ENCODE measurements at places on chromosomes 13 and 19. TPM values are rescaled to one million over a fixed set of nuclear protein-coding genes. Genes with fewer than 3 reads are reported as not detected.

- H3K4me3 ChIP-seq: no peak overlapping the region
- DNase-seq: no peak
- H3K36me3 ChIP-seq: peaks cover 13% of the 10 kb centered on the region
- no peak overlapping the region for H3K27ac ChIP-seq
- H3K27me3 ChIP-seq: no peaks in the 10 kb centered on the region
Measured at GRCh38 chr13:113645329-113645728, 12.7 kb downstream of the ATP4B start.

- no peaks in the 10 kb centered on the region for H3K36me3 ChIP-seq
- no peaks in the 10 kb centered on the region for H3K4me1 ChIP-seq
- DNase-seq: peak; percentile 44
Measured at GRCh38 chr13:105363261-105364190, 1171.9 kb downstream of the EFNB2 start.

- no peaks in the 10 kb centered on the region for H3K27me3 ChIP-seq
- no peaks in the 10 kb centered on the region for H3K36me3 ChIP-seq
- H3K4me3 ChIP-seq: no peak overlapping the region
- DNase-seq: no peak
- H3K4me1 ChIP-seq: no peaks in the 10 kb centered on the region
Measured at GRCh38 chr13:112245179-112245724, 130.9 kb upstream of the SPACA7 start.

- DNase-seq: peak; percentile 50
- H3K27me3 ChIP-seq: no peaks in the 10 kb centered on the region
- H3K36me3 ChIP-seq: no peaks in the 10 kb centered on the region
- H3K27ac ChIP-seq: no peak overlapping the region
- H3K4me3 ChIP-seq: no peak overlapping the region
Measured at GRCh38 chr13:29702912-29703351, 107.4 kb upstream of the SLC7A1 start.

GRCh38 chr19:41792513-41793413 is 3.6 kb upstream of the CEACAM3 start:
- no peak overlapping the region for H3K4me3 ChIP-seq
- no peaks in the 10 kb centered on the region for H3K36me3 ChIP-seq
- no peaks in the 10 kb centered on the region for H3K27me3 ChIP-seq

GRCh38 chr13:35502456-35502855 is 26.0 kb upstream of the MAB21L1 start:
- no peak overlapping the region for H3K27ac ChIP-seq
- H3K27me3 ChIP-seq: no peaks in the 10 kb centered on the region
- H3K4me3 ChIP-seq: no peak overlapping the region
- H3K4me1 ChIP-seq: no peaks in the 10 kb centered on the region

DNA sequence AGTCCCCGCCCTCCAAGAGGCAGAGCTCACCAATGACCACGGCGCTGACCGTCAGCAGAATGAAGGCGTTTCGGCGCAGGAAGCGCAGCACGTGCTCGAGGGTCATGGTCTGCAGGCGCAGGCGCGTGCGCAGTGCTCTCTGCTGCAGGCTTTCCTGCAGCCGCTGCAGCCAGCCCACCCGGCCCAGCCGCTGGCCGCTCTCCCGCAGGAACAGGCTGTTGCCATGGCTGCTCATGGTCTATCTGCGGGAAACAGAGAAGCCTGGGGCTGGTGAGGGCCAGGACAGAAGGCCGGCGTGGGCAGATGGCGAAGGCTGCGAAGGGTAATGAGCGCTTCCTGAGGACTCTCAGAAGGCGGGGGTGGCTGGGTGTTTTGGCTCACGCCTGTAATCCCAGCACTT is 7.0 kb downstream of the SLC1A6 start:
- no peak for DNase-seq
- no peak overlapping the region for H3K4me3 ChIP-seq
- H3K36me3 ChIP-seq: no peaks in the 10 kb centered on the region
- no peak overlapping the region for H3K27ac ChIP-seq

DNA sequence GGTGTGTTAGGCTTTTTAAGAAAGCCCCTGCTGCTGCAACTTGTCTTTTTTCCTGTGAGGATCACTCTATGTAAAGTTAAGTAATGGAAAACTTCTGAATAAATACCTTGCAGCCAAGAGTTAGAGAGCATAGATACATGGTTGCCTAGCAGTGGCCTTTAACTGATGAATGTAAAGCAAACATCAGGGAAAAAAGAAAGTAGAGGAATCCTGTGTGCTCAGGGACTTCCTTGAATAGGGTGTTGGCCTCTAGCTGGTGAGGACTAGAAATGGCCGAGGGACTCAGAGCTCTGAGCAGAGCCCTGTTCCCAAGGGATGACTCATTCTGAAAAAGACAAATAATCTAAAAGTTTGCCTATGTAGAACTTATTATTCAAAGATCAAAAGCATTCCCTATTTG is 135.7 kb downstream of the MIPEP start:
- H3K4me1 ChIP-seq: peaks cover 19% of the 10 kb centered on the region
- peak; percentile 78 for DNase-seq
- no peak overlapping the region for H3K4me3 ChIP-seq

DNA sequence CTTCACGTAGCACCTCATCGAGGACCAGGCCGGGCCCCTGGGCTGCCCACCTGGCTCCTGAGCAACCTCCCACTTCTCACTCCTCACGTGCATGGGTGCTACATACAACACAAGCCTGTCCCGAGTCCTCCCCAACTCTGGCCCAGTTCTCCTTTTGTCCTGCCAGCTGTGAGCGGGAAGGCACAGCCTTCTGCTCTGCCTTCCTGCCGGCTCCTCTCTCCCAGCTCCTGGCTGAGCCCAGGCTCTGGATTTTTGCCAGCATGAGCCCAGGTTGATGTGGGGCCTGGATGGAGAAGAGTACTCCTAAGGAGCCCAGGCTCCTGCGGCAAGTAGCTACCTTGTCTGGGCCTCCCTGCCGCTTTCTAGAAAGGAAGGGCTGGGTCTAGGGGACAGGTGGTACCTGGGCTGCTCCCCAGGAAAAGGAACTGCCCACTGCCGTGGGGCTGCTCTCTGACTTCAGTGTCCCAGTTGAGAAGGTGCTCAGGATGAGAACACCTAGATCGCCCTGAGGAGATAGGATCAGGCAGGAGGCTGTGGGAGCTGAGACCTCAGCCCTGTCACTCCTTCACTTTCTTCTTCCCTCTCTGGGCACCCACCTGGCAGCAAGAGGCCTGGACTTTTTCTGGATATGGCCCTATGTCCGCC is 23.6 kb downstream of the LYL1 start:
- H3K36me3 ChIP-seq: peaks cover 63% of the 10 kb centered on the region
- no peaks in the 10 kb centered on the region for H3K27me3 ChIP-seq
- H3K27ac ChIP-seq: peak overlapping the region; percentile 81
- no peak overlapping the region for H3K4me3 ChIP-seq
- peaks cover 47% of the 10 kb centered on the region for H3K4me1 ChIP-seq

DNA sequence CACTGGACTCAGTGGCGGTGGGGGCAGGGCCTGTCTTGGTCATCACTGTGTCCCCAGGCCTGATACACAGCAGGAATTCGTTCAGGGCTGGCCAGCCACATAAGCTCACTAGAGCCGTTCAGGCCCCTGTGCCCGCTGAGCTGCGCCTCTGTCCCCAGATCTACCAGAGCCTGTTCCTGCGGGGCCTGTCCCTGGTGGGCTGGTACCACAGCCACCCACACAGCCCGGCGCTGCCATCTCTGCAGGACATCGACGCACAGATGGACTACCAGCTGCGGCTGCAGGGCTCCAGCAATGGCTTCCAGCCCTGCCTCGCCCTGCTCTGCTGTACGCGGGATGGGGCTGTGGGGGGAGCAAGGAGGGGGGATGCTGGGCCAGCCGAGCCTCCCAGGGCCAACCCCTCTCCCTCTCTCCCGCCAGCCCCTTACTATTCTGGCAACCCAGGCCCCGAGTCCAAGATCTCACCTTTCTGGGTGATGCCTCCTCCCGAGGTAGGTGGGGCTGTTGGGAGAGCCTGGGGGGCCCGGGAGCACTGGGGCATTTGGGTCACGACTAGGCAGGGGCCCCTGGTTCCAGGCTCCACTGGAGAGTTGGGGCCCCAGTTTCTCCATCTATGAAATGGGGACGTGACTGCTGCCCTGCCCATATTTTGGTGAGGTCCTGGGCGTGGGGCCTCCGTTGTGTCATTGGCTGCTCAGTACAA is 13.9 kb downstream of the MPND start:
- DNase-seq: no peak
- H3K36me3 ChIP-seq: peaks cover 25% of the 10 kb centered on the region
- H3K27ac ChIP-seq: no peak overlapping the region
- H3K27me3 ChIP-seq: no peaks in the 10 kb centered on the region
- H3K4me3 ChIP-seq: no peak overlapping the region

GRCh38 chr19:5507065-5507909 is 52.1 kb downstream of the ZNRF4 start:
- DNase-seq: no peak
- no peaks in the 10 kb centered on the region for H3K27me3 ChIP-seq
- no peak overlapping the region for H3K27ac ChIP-seq
- H3K4me3 ChIP-seq: no peak overlapping the region
- H3K4me1 ChIP-seq: no peaks in the 10 kb centered on the region

DNA sequence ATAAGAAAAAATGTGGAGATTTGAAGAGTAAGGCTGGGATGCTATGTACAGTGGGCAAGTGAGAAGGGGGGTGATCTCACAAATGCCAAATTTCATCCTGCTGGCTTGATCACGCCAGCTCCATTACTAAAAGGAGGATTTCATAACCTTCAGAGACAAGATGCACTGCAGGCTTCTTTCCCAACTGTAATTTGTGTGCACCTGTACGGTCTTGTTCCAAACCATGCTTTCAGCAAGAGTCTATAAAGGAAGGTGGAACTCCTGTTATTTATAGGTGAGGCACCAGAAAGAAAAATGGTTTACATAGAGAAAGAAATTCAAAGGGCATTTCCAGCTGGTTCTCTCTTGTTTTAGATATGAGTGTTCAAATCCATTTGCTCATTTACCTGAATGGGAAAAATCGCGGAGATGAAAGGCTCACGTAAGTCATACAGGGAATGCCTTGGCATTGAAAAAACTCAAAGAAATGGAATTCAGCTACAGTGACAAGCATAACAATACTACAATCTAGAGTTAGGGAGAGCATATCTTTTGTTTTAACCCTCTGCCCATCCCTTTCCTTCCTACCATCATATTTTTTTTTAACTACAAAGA is 13.3 kb downstream of the EFNB2 start:
- no peaks in the 10 kb centered on the region for H3K27me3 ChIP-seq
- peak; percentile 56 for DNase-seq
- H3K27ac ChIP-seq: no peak overlapping the region
- no peaks in the 10 kb centered on the region for H3K36me3 ChIP-seq

GRCh38 chr13:50991579-50992521 is 82.3 kb downstream of the RNASEH2B start:
- H3K4me3 ChIP-seq: no peak overlapping the region
- peak; percentile 54 for DNase-seq
- H3K4me1 ChIP-seq: peaks cover 47% of the 10 kb centered on the region
- no peak overlapping the region for H3K27ac ChIP-seq
- no peaks in the 10 kb centered on the region for H3K27me3 ChIP-seq

DNA sequence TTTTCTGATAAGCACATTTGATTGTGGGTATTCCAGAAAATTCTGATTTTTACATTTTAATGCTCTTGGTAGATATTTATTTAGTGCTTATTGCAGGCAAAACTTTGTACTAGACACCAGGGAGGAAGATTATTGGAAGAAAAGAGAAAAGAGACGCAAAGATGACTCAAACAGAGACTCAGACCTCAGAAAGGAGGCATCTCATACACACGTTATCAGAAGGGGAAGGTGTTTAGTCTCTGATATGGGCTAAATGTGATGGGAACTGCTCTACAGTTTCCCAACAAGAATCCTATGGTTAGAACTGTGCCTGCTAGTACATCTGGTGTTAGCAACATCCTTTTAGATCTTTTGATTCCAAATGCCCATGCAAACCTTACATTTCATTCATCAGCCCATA is 245.6 kb downstream of the KLF5 start:
- no peaks in the 10 kb centered on the region for H3K27me3 ChIP-seq
- no peak for DNase-seq
- H3K36me3 ChIP-seq: no peaks in the 10 kb centered on the region
- no peak overlapping the region for H3K27ac ChIP-seq

GRCh38 chr19:2611483-2612464 is 90.7 kb downstream of the GNG7 start:
- peak overlapping the region; percentile 87 for H3K27ac ChIP-seq
- peaks cover 39% of the 10 kb centered on the region for H3K4me1 ChIP-seq
- no peak for DNase-seq
- no peak overlapping the region for H3K4me3 ChIP-seq

DNA sequence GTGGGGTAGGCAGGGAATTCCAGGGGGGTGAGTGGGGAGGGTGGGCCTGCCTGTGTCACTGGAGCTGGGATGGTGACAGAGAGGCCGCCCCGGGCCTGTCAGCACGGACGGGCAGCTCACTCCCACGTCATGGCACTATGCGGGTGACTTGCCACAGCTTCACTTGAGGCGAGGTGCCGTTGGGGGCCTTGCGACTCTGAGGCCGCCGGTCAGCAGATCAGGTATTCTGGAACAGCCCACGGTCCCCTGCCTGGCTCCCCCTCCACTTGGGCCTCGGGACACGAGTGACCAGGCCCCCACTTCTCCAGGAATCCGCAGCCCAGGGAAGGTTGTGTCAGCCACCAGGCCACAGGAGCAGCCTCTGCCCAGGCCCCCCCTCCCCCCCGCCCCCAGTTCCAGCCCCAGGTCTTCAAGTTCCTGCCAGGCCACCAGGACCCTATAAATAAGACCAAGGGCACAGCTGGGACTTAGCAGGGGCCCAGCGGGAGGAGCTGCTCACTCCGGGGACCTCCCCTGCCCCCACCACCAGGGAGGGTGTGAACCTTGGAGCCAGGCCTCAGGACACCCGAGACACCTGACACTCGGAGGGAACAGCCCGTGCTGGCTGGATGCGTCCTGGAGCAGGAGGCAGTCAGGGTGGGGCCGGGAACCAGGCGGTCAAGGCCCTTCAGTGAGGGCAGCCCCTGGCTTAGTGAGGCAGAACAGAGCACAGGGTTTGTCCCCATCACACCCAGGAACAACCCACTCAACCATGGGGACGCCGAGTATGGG is 2.7 kb upstream of the MIDN start:
- DNase-seq: peak; percentile 69
- no peaks in the 10 kb centered on the region for H3K27me3 ChIP-seq
- H3K36me3 ChIP-seq: peaks cover 4% of the 10 kb centered on the region
- peaks cover 71% of the 10 kb centered on the region for H3K4me1 ChIP-seq
- peak overlapping the region; percentile 84 for H3K4me3 ChIP-seq

- no peak overlapping the region for H3K27ac ChIP-seq
- H3K4me1 ChIP-seq: peaks cover 8% of the 10 kb centered on the region
- H3K27me3 ChIP-seq: no peaks in the 10 kb centered on the region
- no peak overlapping the region for H3K4me3 ChIP-seq
- no peaks in the 10 kb centered on the region for H3K36me3 ChIP-seq
- no peak for DNase-seq
Measured at GRCh38 chr13:79502859-79503468, 22.0 kb downstream of the NDFIP2 start.

The CPAMD8 gene
- 16.3 TPM for total RNA-seq

The TIMM29 gene
- total RNA-seq: 9.8 TPM

The RUVBL2 gene
- 68.7 TPM for total RNA-seq

The ALOX5AP gene
- 9.5 TPM for total RNA-seq

The ELSPBP1 gene
- total RNA-seq: not detected

The TNFSF9 gene
- not detected for total RNA-seq

The SWSAP1 gene
- total RNA-seq: not detected

The KIR3DL1 gene
- not detected for total RNA-seq

The MYO1F gene
- total RNA-seq: 47.2 TPM

The DDX49 gene
- total RNA-seq: 35.3 TPM
